Fibroblast of lung (primary cell): ENCODE measurements at places on chromosomes 5 and 9. TPM values are rescaled to one million over a fixed set of nuclear protein-coding genes. Genes with fewer than 3 reads are reported as not detected.
A peak's percentile ranks its signal among the peaks of the same experiment; 100 is the strongest.

Gene FAM174A
- 7.9 and 9.6 TPM in 2 replicates for polyA plus RNA-seq

Gene N4BP3
- polyA plus RNA-seq = 0.06 and 0.19 TPM in 2 replicates

- DNase-seq = no peak
- H3K36me3 ChIP-seq = no peaks in the 10 kb centered on the region
- no peaks in the 10 kb centered on the region for H3K27me3 ChIP-seq
- no peak overlapping the region for H3K27ac ChIP-seq
- no peaks in the 10 kb centered on the region for H3K4me1 ChIP-seq
These were observed 254.6 kb downstream of the IRX2 start for GRCh38 chr5:2496891-2497290.

Gene HACD4
- polyA plus RNA-seq = 11.4 and 27.1 TPM in 2 replicates

Gene CCNI2
- not detected in 2 replicates for polyA plus RNA-seq

GRCh38 chr5:159444441-159445082, 114.3 kb upstream of the IL12B start:
- no peaks in the 10 kb centered on the region for H3K36me3 ChIP-seq
- no peaks in the 10 kb centered on the region for H3K4me1 ChIP-seq

Gene ANGPTL2
- 56.9 and 128 TPM in 2 replicates for polyA plus RNA-seq

Gene IFNA2
- polyA plus RNA-seq = not detected in 2 replicates

Gene NIPAL4
- polyA plus RNA-seq = 0.06 and 0.07 TPM in 2 replicates

- DNase-seq = peak; percentile 24
- H3K27ac ChIP-seq = no peak overlapping the region
- H3K36me3 ChIP-seq = no peaks in the 10 kb centered on the region
- H3K4me3 ChIP-seq = no peak overlapping the region
- no peaks in the 10 kb centered on the region for H3K4me1 ChIP-seq
These were observed 411.0 kb downstream of the MAT2B start for GRCh38 chr5:163916376-163916775.

Gene SELENOP
- 75.2 and 175 TPM in 2 replicates for polyA plus RNA-seq

Gene SLC36A3
- polyA plus RNA-seq = not detected in 2 replicates

GRCh38 chr5:123098767-123099513, 9.9 kb downstream of the PRDM6 start:
- H3K27ac ChIP-seq = peak overlapping the region; percentile 70
- H3K36me3 ChIP-seq = peaks cover 4% of the 10 kb centered on the region
- DNase-seq = peak; percentile 18
- peaks cover 10% of the 10 kb centered on the region for H3K4me1 ChIP-seq
- H3K27me3 ChIP-seq = no peaks in the 10 kb centered on the region
- peak overlapping the region; percentile 35 for H3K4me3 ChIP-seq
